ENCODE measurements at places on chromosomes 2 and 18. TPM values are rescaled to one million over a fixed set of nuclear protein-coding genes. Genes with fewer than 3 reads are reported as not detected.

DNA sequence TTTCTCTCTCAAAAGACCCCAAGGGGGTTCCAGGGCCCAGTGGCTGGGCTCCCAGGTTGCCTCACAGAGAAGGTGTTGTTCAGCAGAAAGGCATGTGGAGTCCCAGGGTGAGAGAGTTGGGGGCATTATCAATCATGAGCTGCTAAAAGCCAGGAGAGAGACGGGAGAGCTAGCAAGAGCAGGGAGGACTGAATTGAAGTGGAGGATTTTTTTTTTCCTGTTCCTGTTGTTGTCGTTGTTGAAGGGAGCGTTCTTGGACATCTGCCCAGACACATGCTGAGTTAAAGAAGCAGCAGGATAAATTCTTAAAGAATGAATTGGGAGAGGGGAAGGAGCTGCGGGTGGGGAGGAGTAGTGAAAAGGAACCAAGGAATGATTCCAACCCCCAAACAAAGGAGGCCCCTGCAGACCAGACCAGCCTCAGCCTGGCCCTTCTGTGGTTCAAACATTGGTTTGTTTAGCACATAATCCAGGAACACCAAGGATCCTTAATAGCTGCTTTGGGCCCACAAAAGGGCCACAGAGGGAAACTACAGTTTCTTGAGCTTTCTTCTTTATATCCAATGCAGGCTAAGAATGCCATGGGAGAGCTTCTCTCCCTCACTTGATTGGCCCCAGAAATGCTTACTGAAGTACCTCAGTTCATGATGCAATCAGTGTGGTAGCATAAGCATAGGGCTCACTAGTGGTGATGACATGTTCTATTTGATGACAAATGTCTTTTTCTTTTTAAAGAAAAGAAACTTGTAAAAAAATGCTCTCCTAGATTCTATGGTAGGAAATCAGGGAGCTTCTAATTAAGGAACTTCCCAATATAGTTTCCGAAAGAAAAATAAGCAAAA is 146.0 kb downstream of the SETBP1 start:
- peak; percentile 85 for DNase-seq

The MAL gene
- not detected for total RNA-seq

- no peak for DNase-seq
Observed at GRCh38 chr2:169828141-169828811, 1.0 kb downstream of the UBR3 start.

DNA sequence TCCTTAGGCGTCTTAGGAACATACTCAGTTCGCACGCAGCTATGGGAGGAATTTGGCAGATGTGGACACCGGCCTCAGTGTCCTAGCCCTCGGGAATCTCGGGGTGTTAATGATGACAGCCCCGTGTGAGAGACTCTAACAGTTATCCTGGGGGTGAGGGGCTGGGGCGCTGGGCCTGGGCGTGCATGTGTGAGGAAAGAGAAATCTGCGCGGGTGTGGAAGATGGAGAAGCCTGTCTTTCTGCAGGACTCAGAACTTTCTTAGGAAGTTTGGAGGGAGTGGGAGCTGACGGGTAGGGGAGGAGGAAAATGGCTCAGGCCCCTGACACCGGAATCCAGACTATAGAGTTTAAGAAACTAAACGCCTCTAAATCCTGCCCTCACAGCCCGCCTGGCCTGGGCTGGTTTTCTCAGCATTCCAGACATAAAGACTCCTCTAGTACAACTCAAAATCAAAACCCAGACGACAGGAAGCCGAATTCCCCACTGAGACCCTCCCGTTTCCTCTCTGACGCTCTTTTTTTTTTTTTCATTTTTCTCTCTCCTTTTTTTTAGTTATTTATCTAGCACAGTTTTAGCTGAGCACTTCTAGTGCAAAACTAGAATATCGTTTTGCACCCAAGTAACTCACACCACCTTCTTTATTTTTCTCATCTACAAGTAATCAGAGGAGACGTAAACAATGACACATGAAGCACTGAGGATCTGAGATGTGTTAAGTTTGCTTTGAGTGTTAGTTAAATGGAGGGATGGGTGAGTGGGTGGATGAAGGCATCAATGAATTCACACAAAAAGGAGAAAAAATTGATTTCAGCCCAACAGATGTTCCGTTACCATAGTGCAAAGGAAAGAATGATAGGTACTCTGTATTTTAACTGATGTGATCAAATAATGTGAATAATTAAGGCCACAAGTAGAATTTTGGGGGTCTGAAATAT is 1.2 kb upstream of the HAAO start:
- no peak for DNase-seq
